Motor neuron (in vitro differentiated cells): ENCODE measurements at places on chromosomes 16 and 17.

DNA sequence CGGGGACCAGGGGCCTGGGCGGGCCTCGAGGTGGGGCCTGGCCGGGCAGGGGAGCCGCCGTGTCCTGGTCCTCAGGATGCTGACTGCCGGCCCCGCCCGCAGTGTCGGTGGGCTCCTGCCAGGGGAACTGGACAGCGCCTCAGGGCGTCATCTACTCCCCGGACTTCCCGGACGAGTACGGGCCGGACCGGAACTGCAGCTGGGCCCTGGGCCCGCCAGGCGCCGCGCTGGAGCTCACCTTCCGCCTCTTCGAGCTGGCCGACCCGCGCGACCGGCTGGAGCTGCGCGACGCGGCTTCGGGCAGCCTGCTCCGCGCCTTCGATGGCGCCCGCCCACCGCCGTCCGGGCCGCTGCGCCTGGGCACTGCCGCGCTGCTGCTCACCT is 2.3 kb upstream of the PAQR4 start:
- ATAC-seq, result no peak

- no peak for ATAC-seq
Observed at GRCh38 chr16:80743772-80744171, 60.6 kb downstream of the CDYL2 start.

DNA sequence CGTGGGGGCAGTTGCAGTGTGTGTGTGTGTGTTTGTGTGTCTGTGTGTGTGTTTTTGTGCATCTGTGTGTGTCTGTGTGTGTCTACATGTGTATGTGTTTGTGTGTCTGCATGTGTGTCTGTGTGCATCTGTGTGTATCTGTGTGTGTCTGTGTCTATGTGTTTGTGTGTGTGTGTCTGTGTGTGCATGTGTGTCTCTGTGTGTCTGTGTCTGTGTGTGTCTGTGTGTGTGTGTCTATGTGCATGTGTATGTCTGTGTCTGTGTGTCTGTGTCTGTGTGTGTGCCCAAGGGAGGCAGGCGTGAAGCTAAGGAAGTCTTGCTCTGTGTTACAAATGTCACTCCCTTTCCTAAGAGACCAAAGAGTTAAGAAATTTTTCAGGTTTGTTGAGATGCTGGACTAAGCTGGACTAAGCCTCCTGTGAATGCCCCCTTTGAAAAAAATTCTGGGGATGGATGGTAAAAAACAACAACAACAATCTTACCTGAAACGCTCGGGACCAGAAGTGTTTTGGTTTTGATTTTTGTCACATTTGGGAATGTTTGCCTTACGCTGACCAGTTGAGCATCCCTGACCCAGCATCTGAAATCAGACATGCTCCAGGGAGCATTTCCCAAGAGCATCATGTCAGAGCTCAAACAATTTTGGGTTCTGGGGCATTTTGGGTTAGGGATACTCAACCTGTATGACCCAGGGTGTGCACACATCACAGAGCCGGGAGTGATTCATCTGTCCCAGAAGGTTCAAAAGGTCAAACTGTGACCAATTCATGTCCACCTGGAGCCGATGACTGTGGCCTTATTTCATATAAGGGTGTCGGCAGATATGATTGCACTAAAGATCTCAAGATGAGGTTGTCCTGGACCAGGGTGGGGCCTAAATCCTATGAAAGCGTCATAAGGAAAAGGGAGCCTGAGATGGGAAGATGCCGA is 48.6 kb upstream of the ZNF469 start:
- ATAC-seq, result no peak

GRCh38 chr17:41474863-41475262 is 6.1 kb downstream of the KRT35 start:
- peak; percentile 91 for ATAC-seq

DNA sequence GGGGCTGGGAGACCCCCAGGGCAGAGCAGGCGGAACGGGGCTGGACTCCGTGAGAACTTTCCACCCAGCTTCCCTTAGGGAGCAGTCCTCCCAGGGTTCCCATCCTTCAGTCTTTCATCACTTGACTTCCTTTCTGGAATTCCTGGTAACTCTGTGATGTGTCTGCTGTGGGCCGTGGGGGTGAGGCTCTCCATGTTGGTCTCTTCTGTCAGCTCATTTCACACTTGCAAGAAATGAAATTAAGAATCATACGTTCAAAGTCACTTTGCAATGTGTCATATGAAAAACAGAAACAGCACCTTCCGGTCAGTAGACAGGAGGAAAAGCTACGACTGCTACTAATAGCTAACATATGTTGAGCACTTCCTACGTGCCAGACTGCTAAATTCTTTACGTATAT is 5.4 kb upstream of the BBS2 start:
- ATAC-seq, result no peak

GRCh38 chr17:78748048-78748729 is 33.9 kb downstream of the CYTH1 start:
- ATAC-seq, result peak; percentile 50
